Stimulated activated CD4-positive, alpha-beta T cell treated with anti-CD3 and anti-CD28 coated beads, Interleukin-2, amount 100 ng/mL, for 24 hours (primary cell): ENCODE measurements at places on chromosomes 4 and X.

- DNase-seq: no peak
Observed at GRCh38 chr4:11791797-11792196, 363.1 kb upstream of the HS3ST1 start.

- DNase-seq: no peak
Observed at GRCh38 chr4:67512501-67512900, 32.8 kb downstream of the CENPC start.

DNA sequence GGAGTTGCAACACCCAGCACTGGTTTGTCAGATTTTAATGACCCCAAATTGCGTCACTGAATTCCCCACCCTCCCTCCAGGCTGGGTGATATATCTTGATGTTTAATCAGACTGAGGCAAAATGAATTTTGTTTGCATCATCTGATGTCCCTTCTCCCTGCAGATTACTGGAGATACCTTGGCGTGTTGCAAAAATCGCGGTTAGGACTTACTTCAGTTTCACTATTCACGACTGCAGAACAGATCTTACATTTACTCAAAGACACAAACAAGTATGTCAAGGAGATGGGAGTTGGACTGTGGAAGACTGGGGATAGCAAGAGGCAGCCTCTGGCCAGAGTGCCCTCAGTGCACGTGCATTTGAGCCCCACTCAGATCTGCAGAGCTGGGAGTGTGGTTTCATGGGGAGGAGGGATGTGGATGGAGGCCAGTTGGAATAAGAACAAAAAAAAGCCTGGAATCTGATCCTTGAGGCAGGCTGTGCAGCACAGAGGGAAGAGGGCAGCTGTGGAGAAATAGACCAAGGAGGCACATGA is 92.2 kb upstream of the MTM1 start:
- no peak for DNase-seq

DNA sequence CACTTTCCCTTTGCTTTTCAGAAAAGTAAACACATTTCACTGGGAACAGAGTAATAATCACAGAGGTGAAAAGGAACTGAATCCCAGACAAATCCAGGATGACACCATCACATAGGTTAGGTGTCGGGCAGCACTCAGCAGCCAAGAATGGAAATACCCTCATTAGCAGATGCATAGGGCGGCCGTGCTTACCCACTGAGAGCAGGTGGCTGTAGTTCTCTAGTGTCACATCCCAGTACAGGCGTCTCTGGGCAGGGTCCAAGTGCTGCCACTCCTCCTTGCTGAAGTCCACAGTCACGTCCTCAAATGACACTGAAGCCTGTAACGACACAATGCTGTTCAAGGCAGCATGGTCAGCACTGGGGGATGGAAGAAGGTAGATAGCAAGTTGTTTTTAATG is 26.9 kb downstream of the ZNF41 start:
- no peak for DNase-seq

GRCh38 chr4:128393101-128393704 is 105.6 kb upstream of the PGRMC2 start:
- DNase-seq: no peak

DNA sequence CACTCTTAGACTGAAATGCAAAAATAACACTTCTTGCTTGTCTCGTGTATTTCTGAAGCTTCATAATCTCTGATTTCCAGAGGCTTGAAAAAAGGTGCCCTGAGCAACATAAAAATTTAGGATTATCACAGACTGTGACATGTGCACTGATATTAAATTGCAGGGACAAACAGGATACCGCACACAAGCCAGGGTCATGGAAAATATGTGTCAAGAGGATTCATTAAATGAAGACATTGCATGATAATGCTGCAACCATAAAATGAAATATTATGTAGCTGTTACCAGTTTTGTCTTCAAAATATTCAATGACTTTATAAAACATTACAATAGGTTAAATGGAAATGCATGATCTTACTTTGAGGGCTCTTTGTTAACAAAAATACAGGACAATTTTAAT is 328.0 kb downstream of the KCTD8 start:
- no peak for DNase-seq

DNA sequence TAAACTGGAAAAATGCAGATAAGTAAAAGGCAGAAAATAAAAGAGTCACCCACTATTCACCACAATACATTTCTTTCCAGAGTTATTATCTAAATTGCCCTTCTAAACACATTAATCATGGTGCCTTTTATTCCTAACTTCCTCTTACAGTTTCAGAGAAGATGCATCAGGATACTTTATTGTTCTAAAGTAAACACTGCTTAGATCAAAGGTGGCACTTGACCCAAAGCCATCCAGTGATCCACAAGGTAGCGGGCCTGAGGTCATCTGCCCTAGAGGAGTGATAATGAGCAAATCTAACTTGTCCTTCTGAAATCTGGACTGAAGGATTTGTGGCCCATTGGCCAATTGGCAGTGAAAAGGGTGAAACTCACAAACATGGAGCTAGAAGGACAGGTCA is 12.0 kb upstream of the TMEM154 start:
- DNase-seq: no peak

DNA sequence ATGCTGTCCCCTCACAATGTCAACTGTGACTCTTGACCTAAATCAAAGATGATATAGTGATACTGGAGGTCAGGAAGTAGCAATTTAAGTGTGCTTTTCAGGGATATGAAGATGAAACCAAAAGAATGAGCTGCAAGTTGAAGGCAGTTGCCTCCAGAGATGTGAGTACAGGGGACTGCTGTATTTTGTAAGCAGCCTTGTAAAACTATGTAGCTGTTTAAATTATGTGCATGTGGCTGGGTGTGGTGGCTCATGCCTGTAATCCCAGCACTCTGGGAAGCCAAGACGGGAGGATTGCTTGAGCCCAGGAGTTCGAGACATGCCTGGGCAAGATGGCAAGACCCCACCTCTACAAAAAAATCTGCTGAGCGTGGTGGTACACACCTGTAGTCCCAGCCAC is 15.1 kb upstream of the TNIP2 start:
- no peak for DNase-seq

- DNase-seq: no peak
Observed at GRCh38 chr4:18571301-18571761, 549.8 kb upstream of the LCORL start.

- no peak for DNase-seq
Observed at GRCh38 chr4:165294907-165295306, 32.6 kb upstream of the MSMO1 start.

GRCh38 chrX:77925764-77926163 is 15.3 kb downstream of the ATP7A start:
- DNase-seq: no peak

DNA sequence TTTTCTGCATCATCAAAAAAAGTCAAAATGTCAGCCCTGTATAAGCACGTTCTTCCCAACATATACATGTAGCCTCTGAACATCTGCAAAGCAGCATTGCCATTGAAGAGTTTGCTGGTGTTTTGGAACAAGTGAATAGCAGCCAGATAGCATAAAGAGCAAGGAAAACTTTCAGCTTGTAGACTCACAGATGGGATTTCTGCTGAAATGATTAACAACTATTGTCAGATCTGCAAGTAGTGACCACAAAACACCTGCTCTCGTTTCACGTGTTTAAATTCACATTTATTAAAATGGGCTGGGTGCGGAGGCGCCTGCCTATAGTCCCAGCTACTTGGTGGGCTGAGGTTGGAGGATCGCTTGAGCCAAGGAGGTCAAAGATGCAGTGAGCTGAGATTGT is 123.7 kb downstream of the SPRY1 start:
- no peak for DNase-seq

DNA sequence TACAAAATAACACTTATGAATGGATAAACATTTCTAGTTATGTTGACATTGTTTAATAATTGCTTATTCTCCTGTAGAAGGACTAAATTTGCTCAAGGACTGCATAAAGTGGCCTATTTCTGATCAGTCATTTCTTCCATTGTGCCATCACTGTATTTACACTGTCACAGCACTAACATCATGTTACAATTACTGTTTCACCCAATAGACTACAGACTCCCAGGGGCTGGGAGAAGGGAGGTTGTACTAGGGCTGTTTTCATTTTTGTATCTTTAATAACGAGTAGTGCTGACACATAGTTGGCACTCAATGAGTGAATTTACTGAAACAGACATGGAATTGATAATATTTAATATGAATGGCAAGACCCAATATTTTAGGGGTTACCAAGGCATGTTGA is 139.5 kb downstream of the SLC10A7 start:
- DNase-seq: no peak

GRCh38 chr4:74999714-75000309 is 66.9 kb downstream of the PARM1 start:
- DNase-seq: no peak

DNA sequence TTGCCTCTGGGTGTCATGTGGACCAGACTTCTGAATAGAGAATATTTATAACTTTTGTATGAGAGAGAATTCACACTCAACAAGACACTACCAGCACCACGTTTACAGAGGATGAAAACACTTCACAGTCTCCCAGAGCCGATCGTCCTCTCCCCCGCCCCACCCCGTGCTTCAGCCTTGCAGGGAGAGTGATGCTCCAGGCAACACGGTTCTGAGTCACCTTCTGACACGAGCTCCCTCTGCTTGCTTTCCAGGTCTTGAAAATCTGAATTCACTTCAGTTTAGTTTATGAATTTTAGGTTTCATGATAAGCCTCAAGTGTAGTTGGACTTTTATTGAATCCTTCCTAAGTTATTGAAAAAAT is 59.8 kb downstream of the CPLX1 start:
- no peak for DNase-seq

GRCh38 chr4:57418133-57418532 is 307.9 kb upstream of the IGFBP7 start:
- no peak for DNase-seq

DNA sequence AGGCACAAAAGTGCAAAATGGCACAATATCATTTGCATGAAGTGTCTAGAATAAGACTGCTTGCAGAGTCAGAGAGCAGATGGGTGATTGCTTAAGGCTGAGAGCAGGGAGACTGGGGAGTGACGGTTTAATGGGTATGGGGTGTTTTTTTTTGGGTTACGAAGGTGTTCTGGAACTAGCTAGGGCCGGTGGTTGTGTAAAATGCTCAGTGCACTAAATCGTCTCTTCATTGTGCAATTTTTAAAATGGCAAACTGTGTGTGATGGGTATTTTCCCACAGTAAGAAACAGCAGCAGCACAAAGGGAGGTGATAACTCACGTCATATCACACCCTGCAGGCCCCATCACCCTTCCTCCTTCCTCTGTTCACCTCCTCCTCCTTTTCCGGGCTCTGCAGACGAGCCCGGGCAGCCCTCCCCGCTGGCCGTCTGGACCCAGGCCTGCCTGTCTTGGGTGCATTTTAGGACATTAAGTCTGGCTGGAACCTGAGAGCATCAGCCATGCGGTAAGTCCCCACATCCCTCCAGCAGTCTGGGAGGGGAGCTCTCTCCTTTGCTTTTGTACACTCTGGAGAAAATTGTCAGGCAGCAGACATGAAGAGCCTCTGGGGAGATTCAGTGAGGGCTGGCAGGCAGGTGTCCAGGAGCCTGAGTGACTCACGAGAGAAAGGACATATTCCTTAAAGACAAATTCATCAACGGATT is 42.7 kb downstream of the ASMT start:
- peak; percentile 55 for DNase-seq
